Glomerular endothelial cell (primary cell): ENCODE measurements at places on chromosomes 7 and 10. TPM values are rescaled to one million over a fixed set of nuclear protein-coding genes. Genes with fewer than 3 reads are reported as not detected.

DNA sequence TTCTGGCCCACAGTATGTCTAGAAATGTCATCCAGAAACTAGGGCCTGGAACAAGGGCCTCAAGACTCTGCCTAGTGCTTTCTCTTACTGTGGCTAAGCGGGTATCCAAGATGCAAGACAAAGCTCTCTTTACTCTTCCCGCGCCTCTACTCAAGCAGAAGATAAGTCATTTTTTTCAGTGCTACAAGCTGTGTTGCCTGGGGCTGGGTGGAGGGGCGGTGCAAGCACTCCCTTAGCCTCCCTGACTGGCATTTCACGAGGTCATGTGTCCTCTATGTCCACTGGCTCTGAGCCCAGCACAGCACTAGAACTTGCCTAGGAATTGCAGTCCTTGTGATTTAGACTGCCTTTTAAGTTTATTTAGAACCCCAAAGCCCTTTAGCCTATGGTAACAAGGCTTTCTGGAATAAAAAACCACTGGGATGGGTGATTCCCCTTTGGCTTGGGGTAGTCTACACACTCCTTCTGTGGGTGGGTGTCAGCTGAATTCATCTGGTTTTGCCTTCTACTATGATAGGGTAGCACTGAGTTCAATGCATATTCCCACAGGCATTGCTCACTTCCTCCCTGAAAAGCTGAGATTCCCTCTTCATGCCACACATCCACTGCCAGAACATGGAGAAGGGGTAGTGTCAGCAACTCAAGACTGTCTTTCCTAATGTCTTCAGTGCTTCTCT is 371.8 kb upstream of the KCND2 start:
- no peak for DNase-seq

- no peak for DNase-seq
These were observed 4.5 kb upstream of the MICALL2 start for GRCh38 chr7:1463676-1464223.

- DNase-seq: no peak
These were observed 21.8 kb upstream of the MYL7 start for GRCh38 chr7:44162785-44163395.

- no peak for DNase-seq
These were observed 52.2 kb downstream of the STEAP1B start for GRCh38 chr7:22447762-22448161.

- DNase-seq: no peak
These were observed 274.2 kb upstream of the TCERG1L start for GRCh38 chr10:131585761-131586160.

- DNase-seq: no peak
These were observed 265.9 kb downstream of the SNX13 start for GRCh38 chr7:17674166-17674942.

Gene STRA8
- total RNA-seq: not detected in 2 replicates

Gene FAM25C
- not detected in 2 replicates for total RNA-seq

Gene SPDYE1
- not detected in 2 replicates for total RNA-seq

Gene AKR1D1
- total RNA-seq: not detected in 2 replicates
